ENCODE measurements at places on chromosomes 12 and 14.

GRCh38 chr12:100733817-100734593 lies 60.6 kb upstream of the ANO4 start:
- no peak for DNase-seq

DNA sequence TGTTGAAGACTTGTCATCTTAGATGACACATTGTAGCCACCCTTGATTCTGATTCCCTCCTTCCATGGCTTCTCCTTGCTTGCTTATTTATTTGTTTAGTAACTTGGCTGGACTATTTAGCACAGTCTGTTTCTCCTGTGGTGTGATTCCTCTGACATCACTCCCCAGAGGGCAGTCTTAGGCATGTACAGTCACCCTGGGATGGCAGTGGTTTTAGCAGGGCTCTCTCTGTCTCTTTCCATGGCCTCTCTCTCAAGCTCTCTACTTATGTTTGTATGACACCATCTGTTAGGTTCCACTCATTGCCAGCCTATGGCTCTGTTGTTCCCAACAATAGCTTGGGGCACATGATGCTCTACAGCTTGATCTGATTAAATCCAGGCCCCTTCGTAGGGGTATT lies 158.3 kb downstream of the ADGRD1 start:
- no peak for DNase-seq

DNA sequence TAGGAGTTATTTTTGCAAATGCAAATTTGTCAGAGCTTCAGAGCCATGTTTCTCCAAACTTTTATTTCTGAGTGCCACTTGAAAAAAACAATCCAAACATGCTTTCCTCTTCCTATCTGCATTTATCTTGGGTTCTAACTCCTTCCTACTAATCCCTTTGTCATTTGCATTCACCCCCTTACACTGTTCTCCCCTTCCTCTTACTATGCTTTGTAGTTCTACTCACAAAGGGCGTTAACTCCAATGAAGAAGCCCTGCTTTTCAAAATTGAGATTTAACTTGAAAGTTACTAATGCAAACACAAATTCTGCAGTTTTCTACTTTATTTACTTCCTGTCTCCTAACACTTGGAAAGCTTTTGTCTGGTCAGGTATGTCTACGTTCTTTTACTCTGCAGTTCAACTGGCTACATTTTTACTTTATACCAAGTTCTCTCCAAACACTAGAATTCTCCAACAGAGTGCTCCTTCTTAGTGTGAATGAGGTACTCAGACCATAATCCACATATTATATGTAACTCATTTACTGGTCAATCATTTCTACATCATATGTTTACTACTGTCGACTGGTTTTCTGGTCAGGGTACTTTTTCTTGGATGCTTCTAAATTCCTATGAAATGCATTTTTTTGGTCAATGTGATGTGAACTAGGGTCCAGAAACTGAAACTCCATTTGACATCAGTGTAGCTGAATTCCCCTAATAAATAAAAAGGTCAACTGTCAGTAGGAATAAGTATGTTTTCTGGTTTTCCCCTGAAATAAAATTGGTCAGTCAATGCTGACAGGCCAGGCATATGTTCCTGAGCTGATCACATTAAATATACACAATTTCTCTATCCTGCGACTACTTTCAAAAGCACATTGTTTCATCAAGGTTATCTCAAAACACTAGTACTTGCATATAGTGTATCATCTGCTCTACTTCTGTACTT lies 51.2 kb upstream of the OR5AU1 start:
- DNase-seq: no peak

GRCh38 chr14:38721822-38722431 lies 381.1 kb downstream of the SEC23A start:
- no peak for DNase-seq

GRCh38 chr12:53657041-53657440 lies 18.8 kb downstream of the ATP5MC2 start:
- no peak for DNase-seq

DNA sequence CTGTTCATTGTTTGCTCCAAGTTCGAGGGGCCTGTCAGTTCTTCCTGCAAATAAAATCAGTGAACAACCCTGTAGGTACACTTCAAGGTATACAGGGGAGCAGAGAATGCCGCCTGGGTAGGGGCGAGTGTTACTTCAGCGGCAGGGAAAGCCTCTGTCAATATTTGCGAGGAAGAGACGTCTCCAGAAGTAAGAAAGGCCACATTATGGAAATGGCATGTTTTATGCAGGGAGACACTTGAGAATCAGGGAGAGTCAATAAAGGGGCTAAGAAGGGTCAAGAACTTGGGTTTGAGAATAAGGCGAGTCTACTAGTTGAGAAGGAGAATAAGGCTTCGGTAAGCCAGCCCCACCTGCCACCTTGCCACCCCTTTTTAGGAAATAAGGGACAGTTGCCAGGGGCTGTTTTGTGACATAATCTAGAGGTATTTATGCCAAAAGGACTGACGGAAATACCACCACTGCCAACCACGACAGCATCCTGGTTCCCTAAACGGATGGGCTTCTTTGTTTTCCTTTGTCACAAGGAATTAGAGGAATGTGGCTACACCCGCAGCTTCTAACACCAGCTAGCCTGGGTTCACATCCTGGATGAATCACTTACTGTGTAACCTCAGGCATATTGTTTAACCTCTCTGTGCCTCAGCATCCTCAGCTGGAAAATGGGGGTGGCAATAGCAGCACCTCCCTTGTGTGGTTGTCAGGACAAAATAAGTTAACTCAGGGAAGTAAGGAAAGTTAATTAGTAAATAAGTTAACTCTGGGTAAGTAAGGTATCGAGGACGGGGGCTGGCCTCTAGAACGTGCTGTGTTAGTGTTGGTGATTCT lies 67.7 kb downstream of the EID3 start:
- DNase-seq: no peak

DNA sequence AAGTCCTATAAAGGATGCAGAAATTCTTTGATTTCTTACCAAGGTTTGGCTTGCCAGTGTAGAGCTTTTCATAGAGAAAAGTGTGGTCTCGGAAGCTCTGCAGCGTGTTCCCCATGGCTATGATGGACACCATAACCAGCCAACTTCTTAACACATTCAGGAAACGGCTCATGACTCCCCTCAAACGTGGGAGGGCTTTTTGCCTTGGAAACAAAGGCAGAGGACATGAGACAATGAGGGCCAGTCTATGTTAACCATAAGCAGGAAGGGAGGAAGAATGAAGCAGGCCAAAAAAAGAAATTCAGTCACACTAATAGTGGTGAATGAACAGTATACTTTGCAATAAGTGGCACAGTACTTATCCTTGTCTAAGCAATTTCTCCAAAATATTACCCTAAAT lies 3.3 kb downstream of the ERG28 start:
- no peak for DNase-seq

GRCh38 chr14:102931580-102932285 lies 9.3 kb downstream of the AMN start:
- DNase-seq: no peak

Data from T follicular helper cell (primary cell).